ENCODE measurements at places on chromosomes 11 and 22. TPM values are rescaled to one million over a fixed set of nuclear protein-coding genes. Genes with fewer than 3 reads are reported as not detected.

RFPL3 gene
- total RNA-seq = not detected

- DNase-seq = no peak
Measured at GRCh38 chr11:12695221-12695794, 21.1 kb downstream of the TEAD1 start.

- DNase-seq = no peak
Measured at GRCh38 chr11:9266132-9266736, 1.1 kb upstream of the DENND5A start.

GRCh38 chr22:24108073-24108472, 73.2 kb upstream of the SUSD2 start:
- no peak for DNase-seq

DNA sequence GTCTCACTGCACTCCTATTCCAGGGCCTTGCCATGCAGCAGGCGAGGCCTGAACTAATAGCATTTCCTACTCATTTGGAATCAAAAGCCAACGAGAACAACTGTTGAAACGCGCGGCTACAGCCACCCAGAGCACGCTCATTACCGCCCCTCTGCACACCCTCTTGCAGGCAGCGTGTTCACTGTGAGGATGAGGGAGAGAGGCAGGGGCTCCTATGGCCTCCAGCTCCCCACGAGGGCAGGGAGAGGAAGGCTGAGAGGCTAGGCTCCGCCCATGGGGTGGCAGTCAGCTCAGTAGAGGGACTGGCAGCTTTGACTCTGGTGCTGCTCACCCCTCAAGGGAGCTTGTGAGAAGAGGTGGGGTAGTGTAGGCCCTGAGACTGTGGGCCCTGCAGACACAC, 26.2 kb downstream of the LMO1 start:
- DNase-seq = no peak
